Left lung (tissue), 14 donors: ENCODE measurements at places on chromosomes 11 and 22.

- DNase-seq, result no peak
Observed at GRCh38 chr11:44005063-44005701, 42.6 kb upstream of the ACCSL start.

- no peak for DNase-seq
Observed at GRCh38 chr11:111379602-111380136, 594 bp upstream of the POU2AF1 start.

DNA sequence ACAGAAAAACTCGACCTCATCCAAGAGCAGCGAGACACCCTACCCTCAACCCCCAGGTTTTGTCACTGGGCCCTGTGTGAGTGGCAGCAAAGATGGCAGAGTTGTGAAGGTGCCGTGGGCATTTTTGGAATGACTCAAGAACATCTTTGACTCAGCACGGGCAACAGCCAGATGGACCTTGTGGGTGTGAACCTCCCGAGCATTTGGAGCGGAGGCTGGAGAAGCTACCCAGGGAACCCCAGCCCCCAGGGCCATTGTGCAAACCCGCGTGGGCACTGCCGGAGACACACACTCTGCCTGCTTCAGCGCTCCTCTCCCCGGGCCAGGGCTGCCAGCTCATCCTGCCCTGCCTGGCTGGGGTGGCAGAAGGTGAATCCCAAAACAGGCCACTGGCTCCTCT, 66.1 kb downstream of the PANX1 start:
- DNase-seq, result no peak

DNA sequence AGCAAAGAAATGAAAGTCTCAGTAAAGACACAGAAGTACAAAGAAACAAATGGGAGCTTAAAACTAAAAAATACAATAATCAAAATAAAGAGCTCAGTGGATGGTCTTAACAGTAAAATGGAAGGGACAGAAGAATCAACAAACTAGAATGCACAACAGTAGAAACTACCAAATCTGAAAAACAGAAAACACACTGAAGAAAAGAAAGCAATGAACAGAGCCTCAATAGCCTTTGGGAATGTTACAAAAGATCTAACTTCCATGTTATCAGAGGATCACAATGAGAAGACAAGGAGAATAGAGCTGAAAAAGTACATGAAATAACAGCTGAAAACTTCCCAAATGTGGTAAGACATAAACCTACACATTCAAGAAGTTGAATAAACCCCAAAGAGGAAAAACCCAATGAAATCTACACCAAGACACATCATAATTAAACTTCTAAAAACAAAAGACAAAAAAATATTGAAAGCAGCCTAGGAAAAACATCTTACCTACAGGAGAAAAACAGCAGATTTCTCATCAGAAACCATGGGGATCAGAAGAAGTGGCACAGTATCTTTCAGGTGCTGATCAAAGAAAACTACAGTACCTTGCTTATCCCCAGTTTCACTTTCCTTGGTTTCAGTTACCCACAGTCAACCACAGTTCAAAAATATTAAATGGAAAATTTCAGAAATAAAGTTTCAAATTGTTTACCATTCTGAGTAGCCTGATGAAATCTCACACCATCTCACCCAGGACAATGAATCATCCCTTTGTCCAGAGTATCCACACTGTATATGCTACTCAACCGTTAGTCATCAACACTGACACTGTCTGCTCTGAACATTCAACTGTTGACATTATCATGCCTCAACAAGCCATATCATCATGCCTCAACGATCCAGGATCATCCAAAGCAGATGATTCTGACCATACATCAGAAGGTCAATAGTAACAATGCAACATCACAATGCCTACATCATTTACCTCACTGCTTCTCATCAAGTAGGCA, 22.2 kb downstream of the RRAS2 start:
- no peak for DNase-seq
